RPMI7951 (cell line): ENCODE measurements at places on chromosomes 6 and 20. TPM values are rescaled to one million over a fixed set of nuclear protein-coding genes. Genes with fewer than 3 reads are reported as not detected.

DNA sequence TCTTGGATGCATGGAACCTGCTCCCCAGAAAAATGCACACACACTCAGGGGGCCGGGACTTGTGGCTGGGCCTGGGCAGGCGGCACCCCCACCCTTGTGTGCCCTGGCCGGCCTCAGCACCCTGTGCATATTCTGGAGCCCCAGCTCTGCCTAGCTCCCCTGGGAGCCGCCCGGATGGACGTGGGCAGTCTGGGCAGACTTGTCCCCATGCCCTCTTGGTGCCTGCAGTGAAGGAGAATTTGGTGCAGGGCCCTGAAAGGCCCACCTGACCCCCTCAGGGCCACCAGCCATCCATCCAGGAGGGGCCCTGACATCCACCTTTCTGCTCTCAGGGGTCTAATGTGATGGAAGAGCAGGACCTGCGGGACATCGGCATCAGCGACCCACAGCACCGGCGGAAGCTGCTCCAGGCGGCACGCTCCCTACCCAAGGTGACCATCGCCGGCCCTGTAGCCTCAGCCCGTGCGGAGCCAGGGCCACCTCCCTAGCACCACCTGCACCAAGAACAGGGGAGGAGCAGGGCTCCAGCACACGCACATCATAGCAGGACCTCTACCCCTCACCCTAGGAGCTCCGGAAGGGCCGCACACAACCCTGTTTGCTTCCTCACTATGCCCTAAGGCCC is 62.8 kb downstream of the TCP11 start:
- no peak for DNase-seq

- no peak for DNase-seq
Measured at GRCh38 chr6:35091346-35092083, 49.6 kb downstream of the TCP11 start.

Gene SIRPB1
- total RNA-seq: 15.6 and 22.1 TPM in 2 replicates

- DNase-seq: peak; percentile 45
Measured at GRCh38 chr20:20824924-20825584, 112.6 kb upstream of the RALGAPA2 start.

Gene ZSCAN12
- total RNA-seq: 4.6 and 5.3 TPM in 2 replicates

GRCh38 chr6:113980937-113981554 is 10.1 kb upstream of the HDAC2 start:
- peak; percentile 38 for DNase-seq

- no peak for DNase-seq
Measured at GRCh38 chr6:79267128-79267527, 32.6 kb upstream of the HMGN3 start.

DNA sequence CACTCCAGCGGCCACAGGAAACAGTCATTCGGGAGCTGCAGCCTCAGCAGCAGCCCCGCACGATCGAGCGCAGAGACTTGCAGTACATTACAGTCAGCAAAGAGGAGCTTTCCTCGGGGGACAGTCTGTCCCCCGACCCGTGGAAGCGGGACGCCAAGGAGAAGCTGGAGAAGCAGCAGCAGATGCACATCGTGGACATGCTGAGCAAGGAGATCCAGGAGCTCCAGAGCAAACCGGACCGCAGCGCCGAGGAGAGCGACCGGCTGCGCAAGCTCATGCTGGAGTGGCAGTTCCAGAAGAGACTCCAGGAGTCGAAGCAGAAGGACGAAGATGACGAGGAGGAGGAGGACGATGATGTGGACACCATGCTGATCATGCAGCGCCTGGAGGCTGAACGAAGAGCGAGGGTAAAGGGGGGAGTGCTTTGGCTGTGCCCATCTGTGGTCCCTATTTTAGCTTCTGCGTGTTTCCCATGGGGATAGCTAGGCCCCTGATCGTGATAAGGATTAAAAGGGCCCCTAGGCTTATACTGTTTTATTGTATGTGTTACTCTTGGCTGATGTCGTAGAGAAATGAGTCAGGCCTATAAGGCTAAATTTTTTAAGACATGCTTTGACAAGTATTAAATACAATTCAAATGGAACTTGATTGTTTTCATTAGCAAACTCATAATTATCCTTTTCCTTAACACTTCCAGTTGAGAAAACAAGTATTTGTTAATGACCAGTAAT is 45.5 kb upstream of the KIF25 start:
- no peak for DNase-seq

DNA sequence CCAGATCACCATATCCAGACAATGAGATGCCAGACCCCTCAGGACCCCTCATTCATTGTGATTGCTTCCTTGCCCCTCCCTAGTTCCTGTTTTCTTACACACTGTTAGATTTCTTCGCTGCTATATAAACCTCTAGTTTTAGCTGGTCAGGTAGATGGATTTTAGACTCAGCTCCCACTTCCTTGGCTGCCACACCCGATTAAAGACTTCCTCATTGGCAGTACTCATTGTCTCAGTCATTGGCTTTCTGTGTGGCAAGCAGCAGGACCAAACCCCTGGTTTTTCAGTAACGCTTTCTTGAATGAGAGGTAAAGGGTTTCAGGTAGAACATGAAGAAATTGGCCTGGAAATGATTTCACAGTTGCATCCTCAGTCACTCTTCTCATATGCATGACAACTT is 47.9 kb downstream of the QRSL1 start:
- no peak for DNase-seq

- DNase-seq: no peak
Measured at GRCh38 chr6:95847061-95847460, 168.7 kb upstream of the FUT9 start.

DNA sequence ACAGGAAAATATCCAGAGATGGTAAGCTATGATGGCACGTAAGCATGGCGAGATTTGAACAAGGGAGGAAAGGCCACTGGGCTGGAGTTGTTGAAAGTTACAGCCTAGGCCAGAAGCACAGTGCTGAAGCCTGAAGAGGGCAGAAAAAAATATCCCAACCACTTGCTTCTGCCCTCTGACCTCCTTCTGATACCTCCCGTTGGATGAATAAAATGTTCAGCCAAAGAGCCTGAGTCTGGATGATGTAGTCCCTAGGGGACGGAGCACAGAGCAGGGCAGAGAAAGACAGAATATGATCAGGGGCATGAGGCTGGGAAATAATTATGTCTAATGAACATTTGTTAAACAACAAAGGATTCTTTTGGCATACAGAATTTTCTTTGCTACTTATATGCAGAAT is 19.7 kb downstream of the KLHL31 start:
- no peak for DNase-seq

Gene SEC63
- total RNA-seq: 9.6 and 19.8 TPM in 2 replicates

Gene IL20RA
- total RNA-seq: not detected in 2 replicates

DNA sequence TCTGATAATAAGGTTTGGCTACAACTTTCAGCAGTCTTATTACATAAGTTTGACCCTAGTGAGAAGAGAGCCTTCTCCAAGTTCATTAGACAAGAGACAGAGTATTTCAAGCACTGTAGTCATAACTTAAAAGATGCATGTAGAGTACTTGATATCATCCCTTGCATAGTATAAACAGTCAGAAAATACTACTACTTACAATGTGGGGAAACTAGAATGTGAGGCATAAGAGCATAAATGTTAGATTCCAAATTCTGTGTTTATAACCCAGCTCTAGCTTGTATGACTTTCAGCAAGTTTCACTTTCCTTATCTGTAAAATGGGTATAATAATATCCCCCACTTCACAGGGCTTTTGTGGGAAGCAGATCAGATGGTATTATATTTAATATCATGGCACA is 56.8 kb upstream of the TMEM200A start:
- DNase-seq: no peak

DNA sequence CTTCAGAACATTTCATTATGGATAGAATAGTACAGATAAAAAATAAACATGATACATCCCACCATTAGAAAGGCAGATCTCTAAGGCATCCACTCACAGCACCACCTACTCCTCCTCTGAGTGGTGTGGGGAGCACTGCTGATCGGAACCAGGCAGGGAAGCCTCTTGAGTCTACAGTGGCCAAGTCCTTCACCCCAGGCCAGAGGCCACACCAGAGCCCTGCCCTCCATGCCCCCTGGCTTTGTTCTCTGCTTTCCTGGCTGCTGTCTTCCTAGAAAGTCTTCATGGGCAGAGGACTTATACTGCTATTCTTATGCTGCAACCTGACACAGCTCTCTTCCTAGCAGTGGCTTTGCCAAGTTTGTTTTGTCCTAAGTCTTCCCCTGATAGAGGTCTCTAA is 201.8 kb upstream of the THBS2 start:
- no peak for DNase-seq

DNA sequence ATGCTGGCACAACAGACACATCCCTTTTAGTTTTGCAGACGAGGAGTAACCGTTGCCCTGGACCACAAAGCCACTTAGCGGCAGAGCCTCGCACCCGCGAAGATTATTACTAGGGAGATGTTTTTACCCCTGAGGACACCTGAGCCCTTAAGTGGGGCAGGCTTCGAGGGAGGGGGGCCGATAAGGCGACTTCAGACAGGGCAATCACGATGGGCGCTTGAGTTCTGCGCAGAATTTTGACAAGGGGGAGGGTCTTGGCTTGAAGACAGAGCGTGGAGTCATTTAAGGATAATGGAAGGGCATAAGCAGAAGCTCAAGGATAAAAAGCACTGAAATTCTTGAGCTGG is 650 bp upstream of the TTK start:
- no peak for DNase-seq

- peak; percentile 48 for DNase-seq
Measured at GRCh38 chr6:137165375-137166246, 7.8 kb downstream of the IL22RA2 start.

DNA sequence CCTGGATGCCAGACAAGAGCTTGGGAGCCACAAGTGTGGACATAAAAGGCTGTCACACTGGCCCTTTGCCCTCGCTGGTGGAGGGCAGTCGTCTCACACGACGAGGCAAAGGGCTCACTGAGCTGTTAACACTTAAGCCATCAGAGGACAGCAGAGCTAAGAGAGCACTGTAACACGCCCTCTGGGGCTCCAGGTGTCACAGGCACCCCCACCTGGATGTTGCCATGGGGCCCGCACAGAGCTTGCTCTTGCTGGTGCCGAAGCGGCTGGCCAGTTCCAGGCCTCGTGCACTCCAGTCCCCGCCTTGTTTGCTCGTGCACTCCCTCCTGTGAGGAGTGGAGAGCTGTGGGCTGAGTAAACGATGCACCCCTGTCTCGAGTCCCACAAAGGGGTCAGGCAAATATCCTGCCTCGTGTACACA is 37.4 kb downstream of the SLC35D3 start:
- no peak for DNase-seq

DNA sequence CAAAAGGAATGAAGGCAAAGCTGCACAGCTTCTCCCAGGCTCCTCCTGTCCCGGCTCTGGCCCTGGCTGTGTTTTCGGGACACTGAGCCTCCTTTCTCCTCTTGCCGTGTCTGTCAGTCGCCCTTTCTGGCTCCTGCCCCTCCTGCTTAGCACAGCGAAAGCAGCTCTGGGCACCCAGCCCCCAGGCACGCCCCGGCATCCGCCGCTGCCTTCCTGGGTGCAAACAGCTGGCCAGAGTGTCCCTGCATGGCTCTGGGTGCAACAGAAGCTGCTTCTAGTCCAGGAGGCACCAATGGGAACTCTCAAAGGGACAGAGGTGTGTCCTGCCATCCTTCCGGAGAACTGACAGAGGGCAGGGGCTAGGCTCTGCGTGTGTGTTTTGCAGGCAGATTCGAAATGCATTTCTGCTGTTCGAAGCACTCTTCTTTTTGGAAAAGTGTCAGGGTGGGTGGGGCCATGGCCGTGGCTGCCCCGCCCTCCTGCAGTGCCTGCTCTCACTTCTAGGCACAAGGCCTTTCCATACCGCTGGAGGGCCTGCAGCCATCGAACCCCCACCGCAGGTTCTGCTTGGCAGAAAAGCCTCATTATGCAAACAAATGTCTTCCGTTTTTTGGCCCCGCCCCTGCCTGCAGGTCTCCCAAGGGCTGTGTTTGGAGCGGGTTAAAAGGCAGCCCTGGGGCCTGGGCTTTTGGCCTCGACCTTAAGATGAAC is 15.5 kb downstream of the COL9A3 start:
- DNase-seq: no peak

GRCh38 chr6:157302736-157303135 is 20.6 kb downstream of the TMEM242 start:
- no peak for DNase-seq

Gene FAM83D
- total RNA-seq: 125 and 148 TPM in 2 replicates

DNA sequence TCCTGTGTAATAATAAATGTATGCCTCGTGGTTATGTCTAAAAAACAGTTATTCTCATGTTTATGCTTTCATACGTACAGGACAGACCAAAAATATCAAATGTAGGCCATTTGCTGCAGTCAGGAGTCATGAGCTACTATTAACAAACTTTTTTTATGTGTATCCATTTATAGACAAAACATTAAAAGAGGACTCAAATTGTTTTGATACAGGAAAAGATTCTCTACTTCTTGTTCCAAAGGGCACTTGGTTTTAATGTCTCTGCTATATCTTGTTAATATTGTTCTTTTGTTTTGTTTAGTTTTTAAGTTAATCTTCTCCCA is 155.2 kb downstream of the ZDHHC14 start:
- DNase-seq: no peak

- DNase-seq: peak; percentile 40
Measured at GRCh38 chr20:41004531-41005360, 23.9 kb upstream of the TOP1 start.
